Peyer's patch (tissue), 4 donors: ENCODE measurements at places on chromosomes 5 and 9. TPM values are rescaled to one million over a fixed set of nuclear protein-coding genes. Genes with fewer than 3 reads are reported as not detected.

DNA sequence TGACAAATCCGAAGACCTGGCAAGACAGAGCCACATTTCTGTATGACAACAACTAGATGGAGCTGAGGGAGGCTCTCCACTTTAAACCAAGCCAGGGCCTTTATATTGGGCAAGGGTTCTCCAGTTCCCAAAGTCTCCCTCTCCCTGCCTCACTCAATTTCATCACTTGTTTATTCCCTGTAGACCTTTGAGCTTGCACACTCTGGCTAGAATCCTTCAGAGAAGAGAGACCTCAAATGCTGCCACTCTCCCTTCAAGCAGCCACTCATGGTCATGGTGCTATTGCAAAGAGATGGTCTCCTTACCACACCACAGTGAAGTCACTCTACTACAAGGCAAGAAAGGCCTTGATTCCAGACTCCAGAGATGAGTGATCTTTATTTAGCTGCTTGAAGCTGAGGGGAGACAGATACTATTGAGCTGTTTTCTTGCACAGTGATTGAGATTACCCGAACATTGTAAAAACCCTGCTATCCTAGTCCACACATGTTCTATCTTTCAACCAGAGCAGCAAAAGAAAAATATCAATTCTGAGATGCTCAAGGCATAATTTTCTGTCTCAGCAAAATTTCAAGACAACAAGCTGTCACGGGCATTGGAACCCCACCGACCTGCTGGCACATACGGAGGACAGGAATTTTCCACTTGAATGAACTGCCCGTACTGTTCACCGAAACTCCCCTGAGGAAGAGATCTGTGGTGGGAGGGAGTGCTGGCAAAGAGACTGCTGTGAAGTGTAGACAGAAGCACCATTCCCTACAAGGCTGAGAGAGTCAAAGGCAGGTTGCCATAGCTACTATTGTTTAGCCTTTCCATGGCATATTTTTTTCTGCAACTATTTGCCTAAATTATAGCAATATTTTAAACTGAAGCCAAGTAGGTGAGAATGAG, 81.1 kb downstream of the CDO1 start:
- DNase-seq = no peak

PSMB7 gene
- 67.6 TPM for total RNA-seq

- peak; percentile 18 for DNase-seq
These were observed 880.1 kb upstream of the SEMA6A start for GRCh38 chr5:117454716-117455212.

CSF2 gene
- not detected for total RNA-seq

DNA sequence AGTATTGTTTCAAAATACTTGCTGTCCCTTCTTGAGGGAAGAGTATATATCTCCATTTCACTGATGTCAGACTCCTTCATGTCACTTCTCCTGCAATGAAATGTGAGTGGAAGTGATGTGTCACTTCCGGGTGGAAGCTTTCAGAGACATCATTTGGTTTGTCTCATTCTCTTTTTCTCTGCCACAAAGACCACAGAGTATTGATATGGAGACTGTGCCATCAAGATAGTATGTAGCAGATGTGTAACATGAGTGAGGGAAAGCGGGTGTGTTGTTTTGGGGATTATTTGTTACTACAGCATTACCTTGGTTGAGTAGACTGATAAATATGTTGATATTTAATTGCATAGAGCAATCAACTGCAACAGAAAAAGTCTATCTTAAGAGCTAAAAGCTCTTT, 169.8 kb downstream of the FBXL7 start:
- no peak for DNase-seq

PCDHGA1 gene
- not detected for total RNA-seq

AQP3 gene
- 194 TPM for total RNA-seq

- DNase-seq = no peak
These were observed 16.7 kb downstream of the ITGA1 start for GRCh38 chr5:52804387-52804791.

SLC45A2 gene
- total RNA-seq = not detected

GRCh38 chr5:118185018-118185417, 803.3 kb downstream of the DTWD2 start:
- DNase-seq = no peak

GRCh38 chr9:134525841-134526583, 115.6 kb upstream of the COL5A1 start:
- DNase-seq = peak; percentile 46

- DNase-seq = no peak
These were observed 151.9 kb downstream of the MACROH2A1 start for GRCh38 chr5:135246923-135247795.

GRCh38 chr5:6611334-6612256, 21.2 kb downstream of the NSUN2 start:
- no peak for DNase-seq

NUTM2G gene
- not detected for total RNA-seq

DNA sequence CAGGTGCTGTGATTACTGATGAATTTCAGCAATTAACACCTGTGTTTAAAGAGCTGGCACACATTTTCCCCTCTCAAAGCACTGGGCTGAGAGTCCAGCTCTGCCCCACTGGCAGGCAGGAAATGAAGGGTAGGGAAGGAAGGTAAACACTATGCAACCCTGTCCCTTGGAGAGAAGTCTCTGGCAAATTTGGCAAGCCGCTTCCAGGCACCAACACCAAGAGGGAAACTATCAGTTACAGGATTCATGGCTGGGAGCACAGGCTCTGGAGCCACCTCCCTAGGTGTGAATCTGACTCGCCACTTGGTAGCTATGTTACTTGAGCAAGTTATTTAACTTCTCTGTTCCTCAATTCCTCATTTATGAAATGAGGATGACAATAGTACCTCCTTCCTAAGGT, 3.3 kb downstream of the ANKS6 start:
- DNase-seq = no peak

DNA sequence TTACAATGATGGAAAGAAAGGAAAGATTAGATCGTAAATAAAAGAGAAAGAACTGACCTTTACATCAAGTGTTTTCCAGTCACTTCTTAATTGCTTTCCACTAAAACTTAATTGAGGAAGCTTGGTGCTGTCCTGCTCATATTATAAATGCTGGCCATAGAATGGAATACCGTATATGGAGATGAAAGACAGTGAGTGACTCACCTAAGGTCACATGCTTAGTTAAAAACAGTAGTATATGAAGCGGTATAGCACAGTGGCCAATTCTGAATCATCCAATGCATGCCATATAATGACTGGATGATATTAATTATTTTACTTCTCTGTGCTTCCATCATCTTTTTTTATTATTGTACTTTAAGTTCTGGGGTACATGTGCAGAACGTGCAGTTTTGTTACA, 482.4 kb upstream of the SGCD start:
- DNase-seq = no peak

SLC6A3 gene
- total RNA-seq = 0.70 TPM

DNA sequence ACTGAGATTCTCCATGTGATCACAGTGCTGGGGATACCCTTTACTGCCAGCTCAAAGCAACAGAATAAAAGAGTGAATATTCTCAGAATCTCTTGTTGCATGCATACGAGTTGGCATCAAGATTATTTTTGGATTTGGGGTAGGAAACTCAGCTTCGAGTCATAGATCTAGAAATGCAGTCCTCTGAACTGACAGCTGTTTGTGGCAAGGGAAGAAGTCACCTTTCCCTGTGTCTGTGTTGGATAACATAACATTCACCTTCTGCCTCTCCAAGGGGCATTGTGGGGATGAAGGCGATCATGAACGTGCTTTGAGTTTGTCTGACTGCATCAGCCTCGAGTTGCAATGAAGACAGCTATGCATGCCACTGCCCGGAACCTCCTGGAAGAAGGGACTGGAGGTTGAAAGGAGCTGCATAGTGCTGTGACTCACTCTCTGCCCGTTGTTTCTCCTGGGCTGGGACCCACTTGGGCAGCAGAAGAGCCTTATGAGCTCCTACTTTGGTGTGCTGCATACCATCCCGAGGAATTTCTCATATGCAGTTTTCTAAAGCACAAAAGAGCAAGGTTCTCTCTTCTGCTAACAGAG, 231.7 kb downstream of the ARHGAP26 start:
- DNase-seq = no peak

DNA sequence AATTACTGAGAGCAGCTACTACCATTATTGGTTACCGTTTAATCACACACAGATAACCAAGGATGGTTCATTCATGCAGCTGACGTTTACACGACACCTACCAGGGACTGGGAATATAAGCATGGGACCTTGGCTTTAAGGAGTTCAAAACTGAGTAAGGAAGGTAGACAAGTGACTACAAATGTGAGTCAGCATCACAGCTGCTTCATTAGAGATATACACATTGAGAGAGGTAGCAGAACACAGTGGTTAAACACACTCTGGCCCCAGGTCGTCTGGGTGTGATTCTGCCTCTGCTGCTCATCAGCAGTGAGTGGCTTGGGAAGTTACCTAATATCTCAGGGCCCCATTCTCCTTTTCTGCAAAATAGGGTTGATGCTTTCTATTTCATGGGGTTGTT, 268.6 kb downstream of the NR3C1 start:
- no peak for DNase-seq

TPD52L3 gene
- not detected for total RNA-seq

PCDHB5 gene
- 0.18 TPM for total RNA-seq

TAF11L5 gene
- total RNA-seq = not detected

DNA sequence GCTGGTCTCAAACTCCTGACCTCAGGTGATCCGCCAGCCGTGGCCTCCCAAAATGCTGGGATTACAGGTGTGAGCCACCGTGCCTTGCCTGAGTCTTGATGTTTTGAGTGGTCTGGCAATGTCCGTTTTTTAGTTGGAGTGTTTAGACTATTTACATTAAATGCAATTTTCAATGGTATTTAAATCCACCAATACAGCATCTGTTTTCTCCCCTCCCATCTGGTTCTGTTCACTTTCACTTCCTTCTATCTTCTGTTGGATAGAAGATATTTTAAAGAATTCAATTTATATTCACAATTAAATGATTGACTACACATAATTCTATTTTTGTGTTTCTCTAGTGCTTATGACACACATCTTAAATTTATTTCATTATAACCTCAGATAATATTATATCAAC, 26.0 kb upstream of the PCAT7 start:
- DNase-seq = no peak

CCDC171 gene
- 8.3 TPM for total RNA-seq

GRCh38 chr5:76332611-76333205, 70.4 kb upstream of the IQGAP2 start:
- no peak for DNase-seq

DNA sequence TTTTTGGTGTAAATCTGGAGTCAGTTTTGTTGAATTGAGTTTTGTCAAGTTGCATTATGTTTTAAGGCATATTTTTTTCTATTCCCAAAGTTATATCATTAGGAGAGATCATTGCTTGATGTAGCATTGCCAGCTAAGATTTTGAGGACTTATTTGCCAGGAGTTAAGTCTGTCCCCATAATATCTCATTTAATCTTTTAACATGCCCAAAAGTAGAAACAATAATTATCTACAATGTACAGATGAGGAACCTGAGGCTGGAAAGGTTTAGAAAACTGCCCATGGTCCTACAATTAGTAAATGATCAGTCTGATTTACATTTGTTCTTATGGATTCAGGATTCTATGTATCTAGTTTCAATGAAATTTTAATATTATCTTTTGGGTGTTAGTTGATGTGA, 4.7 kb downstream of the NIPBL start:
- no peak for DNase-seq

EPB41L4B gene
- total RNA-seq = 135 TPM

DNA sequence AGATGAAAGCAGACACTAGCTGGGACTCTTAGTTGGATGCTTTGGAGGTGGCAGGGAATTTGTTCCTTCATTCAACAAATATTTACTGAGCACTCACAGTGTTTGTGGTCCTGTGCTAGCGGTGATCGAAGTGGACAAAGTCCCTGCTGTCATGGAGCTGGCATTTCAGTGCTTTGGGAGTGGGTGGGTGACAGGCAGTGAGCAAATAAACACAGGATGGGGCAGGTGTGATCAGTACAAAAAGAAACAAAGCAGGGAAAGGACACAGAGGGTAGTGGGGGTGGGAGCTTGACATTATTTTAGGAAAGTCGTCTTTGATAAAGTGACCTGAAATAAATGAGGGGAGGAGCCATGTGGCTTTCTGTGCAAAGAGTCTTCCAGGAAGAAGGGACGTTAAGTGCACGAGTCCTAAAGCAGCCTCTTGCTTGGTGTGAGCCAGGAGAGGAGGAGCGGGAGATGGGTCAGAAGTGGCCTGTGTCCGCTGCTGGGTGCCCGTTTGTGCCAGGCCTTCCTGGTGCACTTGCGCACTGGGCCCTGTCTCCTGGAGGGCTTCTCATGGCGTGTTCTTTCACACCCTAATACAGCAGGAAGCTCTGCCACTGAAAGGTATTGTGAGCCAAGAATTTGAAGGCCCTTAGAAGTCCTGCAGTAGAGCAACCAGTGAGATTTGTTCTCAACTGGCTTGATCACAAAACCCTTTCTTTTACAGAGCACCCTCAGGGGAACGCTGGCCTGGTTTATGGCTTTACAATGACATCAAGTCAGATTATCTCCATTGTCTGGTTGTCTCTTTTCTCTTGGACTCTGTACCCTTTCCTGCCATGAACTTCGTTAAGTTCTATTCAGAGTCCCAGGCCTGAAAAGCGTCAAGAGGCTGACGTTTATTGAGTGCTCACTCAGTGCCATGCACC, 14.8 kb downstream of the NDST1 start:
- no peak for DNase-seq

- peak; percentile 73 for DNase-seq
These were observed at the start of gene GPR107 for GRCh38 chr9:130053504-130054324. Gene GPR107 (plus strand): TSS chr9:130053906. CDS start chr9:130053933, 27 bp downstream.

GRCh38 chr5:137283801-137284200, 215.3 kb downstream of the SPOCK1 start:
- no peak for DNase-seq

DNA sequence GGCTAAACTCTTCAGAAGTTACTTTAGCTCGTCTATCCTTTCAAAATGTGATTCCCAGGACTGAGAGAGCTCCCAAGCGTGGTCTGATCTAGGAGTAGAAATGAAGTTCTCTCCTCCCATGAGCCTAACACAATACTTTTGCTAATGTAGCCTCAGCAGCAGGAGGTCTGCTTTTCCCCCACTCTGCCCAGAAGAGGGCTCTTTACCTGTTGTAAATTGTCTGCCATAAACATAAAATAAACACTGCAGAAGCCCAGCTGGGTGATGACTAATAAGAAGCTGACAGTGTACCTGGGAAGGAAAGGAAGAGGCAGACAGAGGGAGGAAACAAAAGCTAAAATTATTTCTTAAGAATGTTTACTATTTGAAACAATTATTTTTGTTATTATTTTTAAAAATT, 15.4 kb downstream of the SLC36A3 start:
- no peak for DNase-seq

FYB1 gene
- 184 TPM for total RNA-seq

SOHLH1 gene
- total RNA-seq = not detected

- no peak for DNase-seq
These were observed at the start of gene GPX8 for GRCh38 chr5:55159763-55160492. Gene GPX8 (plus strand): TSS chr5:55160171. CDS start chr5:55160193, 22 bp downstream.

DNA sequence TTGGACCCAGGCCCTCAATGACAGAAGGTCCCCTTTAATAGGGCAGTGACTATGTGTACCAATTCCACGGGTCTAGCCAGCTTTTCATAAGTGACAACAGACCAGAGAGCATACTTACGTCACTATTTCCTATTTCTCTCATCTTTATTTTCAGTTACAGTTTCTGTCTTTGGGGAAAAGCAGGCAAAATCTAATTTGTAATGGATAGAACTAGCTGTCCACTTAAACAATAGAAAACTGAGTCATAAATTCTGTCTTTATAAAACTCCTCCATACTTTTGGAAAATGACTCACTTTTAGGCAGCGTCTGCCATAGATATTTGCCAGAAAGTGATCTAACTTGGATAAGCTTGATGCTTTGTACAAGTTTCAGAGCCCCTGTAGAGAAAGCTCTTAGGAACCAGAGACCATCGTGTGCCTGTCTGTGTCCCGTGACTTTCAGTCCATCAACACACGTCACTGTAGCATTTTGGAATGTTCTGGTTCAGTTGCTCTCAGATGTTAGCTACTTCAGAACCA, 101.9 kb downstream of the F2RL2 start:
- no peak for DNase-seq

FOXD4 gene
- total RNA-seq = not detected
